GM19239 (cell line): ENCODE measurements at places on chromosomes 4 and X.

GRCh38 chr4:13821522-13821921 lies 194.0 kb upstream of the BOD1L1 start:
- no peak for DNase-seq

GRCh38 chrX:64571011-64571410 lies 175.8 kb upstream of the MTMR8 start:
- DNase-seq, result no peak

GRCh38 chr4:14984448-14984847 lies 17.8 kb upstream of the CPEB2 start:
- no peak for DNase-seq

- no peak for DNase-seq
Observed at GRCh38 chrX:107571296-107571998, 56.9 kb upstream of the PRPS1 start.

GRCh38 chr4:2771264-2771663 lies 15.1 kb upstream of the TNIP2 start:
- DNase-seq, result no peak

DNA sequence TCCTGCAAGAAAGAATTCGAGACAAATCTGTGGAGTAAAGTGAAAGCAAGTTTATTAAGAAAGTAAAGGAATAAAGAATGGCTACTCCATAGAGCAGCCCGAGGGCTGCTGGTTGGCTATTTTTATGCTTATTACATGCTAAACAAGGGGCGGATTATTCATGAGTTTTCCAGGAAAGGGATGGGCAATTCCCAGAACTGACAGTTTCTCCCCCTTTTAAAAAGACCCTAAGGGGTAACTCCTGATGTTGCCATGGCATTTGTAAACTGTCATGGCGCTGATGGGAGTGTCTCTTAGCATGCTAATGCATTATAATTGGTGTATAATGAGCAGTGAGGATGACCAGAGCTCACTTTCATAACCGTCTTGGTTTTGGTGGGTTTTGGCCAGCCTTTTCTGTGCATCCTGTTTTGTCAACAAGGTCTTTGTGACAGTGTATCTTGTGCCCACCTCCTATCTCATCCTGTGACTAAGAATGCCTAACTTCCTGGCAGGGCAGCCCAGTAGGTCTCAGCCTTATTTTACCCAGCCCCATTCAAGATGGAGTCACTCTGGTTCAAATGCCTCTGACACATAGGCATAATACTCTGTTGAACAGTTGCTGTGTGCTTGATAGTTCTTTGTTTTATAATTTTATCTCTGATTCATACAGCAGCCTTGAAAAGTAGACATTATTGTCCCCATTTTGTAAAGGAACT lies 25.8 kb downstream of the GAB1 start:
- no peak for DNase-seq

DNA sequence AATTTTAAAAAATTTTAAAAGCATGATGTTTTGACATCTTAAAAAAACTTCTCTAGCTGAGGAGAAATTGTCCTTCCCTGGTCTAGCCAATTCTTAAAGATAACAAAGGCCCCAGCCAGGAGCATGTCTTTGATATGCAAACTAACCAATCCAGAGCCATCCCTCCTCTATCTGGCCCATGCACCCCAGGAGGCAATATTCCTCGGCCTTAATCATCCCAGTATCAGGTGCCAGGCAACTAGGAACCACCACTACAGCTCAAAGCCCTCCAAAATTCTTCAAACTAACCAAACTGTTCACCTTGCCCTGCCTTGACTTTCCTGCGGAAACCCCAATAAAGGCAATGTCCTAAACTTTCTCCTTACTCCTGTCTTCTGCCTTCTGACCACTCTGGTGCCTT lies 97.8 kb upstream of the USP9X start:
- no peak for DNase-seq

DNA sequence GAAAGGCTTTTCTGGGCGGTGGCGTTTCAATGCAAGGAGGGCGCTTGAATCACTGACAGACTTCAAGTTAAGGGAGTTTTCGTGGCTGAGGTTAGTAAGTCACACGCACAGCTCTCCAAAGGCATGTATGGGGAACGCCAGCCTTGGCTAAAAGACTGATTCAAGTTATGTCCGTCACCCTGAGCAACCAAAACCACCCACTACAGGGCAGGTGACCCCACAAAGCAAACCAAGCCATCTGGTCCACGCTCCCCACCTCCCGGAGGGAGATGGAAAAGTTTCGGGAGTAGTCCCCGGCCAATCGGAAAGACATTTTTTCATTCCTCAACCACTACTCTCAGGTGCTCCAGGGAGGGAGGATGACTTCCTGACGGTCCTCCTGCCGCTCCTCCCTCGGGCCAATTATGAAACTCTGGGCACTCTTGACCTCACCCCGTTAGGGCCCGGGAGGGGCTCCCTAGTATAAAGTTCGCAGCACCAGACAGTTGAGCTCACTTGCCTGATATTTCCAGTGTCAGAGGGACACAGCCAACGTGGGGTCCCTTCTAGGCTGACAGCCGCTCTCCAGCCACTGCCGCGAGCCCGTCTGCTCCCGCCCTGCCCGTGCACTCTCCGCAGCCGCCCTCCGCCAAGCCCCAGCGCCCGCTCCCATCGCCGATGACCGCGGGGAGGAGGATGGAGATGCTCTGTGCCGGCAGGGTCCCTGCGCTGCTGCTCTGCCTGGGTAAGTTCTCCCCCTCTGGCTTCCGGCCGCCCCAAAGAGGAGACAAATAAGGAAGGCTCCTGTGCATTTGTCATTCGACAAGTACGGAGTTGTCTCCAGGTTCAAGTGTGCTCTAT lies at the start of gene EREG:
Gene EREG (plus strand): TSS at position 494 of the 840 bp plus-strand sequence. CDS start 164 bp downstream, at position 658.
- no peak for DNase-seq

DNA sequence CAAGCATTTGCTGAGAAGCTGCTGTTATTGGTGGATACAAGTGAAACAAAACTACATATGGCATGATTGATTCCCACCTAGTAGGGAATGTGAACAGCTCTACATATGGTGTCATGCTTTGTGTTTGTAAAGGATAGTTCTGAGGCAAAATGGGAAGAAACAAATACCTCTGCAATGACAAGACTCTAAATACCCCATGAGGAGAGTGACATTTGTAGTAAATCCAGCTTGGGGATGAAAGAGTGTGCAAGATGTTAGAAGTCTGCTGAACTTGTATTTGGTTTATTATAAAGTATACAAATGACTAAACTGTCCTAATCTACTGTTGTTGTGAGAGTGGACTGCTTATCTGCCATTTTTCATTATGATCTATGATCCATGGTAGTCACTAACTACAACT lies 120.8 kb upstream of the HS3ST1 start:
- no peak for DNase-seq

GRCh38 chrX:35726176-35726575 lies 72.0 kb upstream of the MAGEB16 start:
- no peak for DNase-seq

DNA sequence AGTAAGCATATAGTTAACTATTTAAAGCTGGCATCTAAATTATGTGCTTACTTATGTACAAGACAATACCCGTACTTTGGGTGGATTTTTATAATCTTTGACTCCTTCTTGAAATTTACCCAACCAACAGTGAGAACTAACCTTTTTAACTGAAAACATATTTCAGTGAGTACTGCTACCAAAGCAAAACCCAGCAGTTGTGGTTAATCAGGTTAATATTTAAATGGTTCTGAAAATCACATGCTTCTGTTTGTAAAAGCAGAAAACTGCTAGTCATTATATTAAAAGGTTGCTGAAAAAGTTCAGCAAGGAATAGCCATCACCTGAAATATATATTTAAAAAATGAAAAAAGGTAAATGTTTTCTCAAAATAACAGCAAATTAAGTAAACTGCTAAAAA lies 20.0 kb downstream of the UBE2D3 start:
- DNase-seq, result no peak

DNA sequence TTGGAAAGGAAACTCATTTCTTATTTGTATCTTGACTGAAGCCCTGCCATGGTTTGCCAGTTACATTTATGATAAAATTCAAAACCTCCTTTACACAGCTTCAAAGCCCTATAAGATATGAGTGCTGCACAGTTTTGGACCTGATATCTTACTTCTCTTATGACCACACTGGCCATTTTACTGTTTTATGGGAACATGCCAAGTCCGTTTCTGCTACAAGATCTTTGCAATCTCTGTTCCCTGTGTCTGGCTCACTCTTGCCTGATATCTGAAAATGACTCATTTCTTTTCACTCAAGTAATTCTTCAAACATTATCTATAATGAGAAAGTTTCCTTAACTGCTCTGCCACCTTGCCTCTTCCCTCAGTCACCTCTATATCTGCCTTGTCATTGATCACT lies 247.3 kb downstream of the SPOCK3 start:
- DNase-seq, result no peak

- no peak for DNase-seq
Observed at GRCh38 chrX:24207826-24208225, 58.3 kb downstream of the ZFX start.

GRCh38 chr4:142535009-142535408 lies 311.1 kb downstream of the INPP4B start:
- DNase-seq, result no peak

GRCh38 chrX:40688929-40689328 lies 41.6 kb upstream of the CXorf38 start:
- DNase-seq, result no peak

GRCh38 chr4:86791126-86791525 lies 58.1 kb downstream of the SLC10A6 start:
- DNase-seq, result no peak

DNA sequence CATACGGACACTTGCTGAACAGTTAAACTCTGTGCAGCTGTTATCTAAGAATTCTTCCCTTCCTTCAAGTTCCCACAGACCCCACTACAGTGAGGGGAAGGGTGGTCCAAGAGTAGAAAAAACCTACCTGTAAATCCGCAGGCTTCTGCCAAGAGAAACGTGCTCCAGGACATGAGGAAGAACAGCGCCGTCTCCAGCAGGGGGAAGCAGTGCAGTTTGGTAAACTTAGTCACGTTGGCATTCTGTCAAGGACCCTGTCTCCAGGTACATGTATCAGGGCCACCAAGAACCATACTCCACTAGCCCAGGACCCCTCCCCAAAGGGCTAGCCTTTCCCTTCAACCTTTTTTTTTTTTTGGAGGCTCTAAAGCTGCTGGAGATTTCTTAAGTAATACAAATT lies 79.9 kb downstream of the CHST7 start:
- no peak for DNase-seq

GRCh38 chr4:171031338-171031737 lies 781.9 kb upstream of the GALNTL6 start:
- DNase-seq, result no peak

DNA sequence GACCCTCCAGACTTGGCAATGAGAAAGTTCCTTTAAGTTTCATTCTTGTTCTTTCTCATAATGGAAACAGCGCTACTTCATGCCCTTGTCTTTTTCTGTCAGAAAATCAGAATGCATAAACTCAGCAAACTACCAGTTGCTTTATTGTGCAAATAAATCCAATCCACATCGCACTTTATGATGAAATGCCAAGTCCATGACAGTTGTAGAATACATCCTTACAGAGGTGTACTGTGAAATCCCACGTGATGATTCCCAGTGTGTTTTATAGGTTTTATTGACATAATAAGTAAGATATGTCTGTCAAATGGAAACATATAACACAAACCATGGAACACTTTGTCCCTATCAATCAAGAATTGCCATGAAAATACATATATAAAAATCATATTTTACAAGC lies 295.0 kb downstream of the PCDH7 start:
- DNase-seq, result no peak

DNA sequence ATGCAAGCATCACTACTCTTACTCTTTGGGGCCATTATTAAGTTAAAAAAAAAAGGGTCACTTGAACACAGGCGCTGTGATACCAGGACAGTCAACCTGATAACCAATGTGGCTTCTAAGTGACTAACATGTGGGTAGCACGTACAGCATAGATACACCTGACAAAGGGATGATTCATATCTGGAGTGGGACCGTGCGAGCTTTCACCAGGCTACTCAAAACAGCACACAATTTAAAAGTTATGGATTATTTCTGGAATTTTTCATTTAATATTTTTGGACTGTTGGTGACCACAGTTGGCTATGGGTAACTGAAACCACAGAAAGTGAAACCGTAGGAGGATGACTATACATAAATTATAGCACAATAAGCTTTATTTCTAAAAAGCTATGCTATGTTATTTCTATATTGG lies 113.8 kb upstream of the STIM2 start:
- no peak for DNase-seq

DNA sequence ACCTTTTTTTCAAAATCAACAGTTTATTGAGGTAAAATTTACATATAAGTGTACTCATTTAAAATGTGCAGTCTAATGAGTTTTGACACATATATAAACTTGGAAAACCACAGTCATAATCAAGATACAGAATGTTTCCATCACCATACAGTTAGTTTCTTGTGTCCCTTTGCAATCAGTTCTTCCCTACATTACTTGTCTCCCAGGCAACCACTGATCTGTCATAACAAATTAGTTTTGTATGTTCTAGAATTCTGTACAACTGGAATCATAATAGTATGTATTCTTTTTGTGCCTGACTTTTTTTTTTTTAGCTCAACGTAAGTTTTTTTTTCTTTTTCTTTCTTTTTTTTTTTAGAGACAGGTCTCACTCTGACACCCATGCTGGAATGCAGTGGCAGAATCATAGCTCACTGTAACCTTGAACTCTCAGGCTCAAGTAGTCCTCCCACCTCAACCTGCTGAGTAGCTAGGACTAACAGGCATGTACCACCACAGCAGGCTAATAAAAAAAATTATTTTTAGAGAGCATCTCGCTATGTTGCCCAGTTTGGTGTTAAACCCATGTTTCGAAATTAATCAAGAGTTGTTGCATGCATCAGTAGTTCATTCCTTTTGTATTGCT lies 26.9 kb downstream of the ARFIP1 start:
- no peak for DNase-seq

GRCh38 chr4:147345662-147346061 lies 135.2 kb upstream of the EDNRA start:
- DNase-seq, result no peak

DNA sequence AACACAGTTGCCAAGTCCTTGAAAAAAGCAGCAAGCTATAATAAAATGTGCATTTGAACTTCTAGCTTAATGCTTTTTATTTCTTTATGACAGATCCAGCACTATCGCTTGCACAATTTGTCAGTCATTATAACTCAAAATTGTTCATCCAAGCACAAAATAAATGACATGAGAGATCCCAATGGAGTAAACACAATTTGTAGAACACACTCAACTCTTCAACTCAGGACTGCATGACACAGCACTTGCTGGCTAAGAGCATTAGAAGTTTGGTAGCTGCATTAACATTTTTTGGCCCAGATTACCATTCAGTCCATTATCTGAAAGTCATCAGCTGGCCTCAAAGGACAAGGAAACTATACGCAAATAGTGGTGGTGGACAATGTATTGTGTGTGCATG lies 530.1 kb downstream of the INPP4B start:
- DNase-seq, result no peak

DNA sequence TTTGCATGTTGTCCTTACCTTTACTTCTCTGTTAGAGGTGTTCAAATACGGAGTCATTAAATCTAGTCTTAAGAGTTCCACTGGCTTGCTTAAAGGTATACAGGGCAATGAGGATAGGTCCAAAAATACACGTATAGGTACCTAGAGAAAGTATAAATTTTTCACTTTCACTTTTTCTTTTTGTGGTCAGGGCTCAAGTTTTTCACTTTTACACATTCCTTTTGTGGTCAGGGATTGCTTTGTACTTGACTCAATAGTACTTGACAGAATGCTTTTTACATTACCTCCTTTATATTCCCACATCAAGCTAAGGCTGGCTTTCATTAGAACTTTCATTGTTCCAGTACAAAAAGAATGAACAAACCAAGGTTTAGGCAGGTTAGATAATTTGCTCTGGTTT lies 21.7 kb downstream of the TMEM184C start:
- no peak for DNase-seq
